ENCODE measurements at places on chromosomes 3 and 15. TPM values are rescaled to one million over a fixed set of nuclear protein-coding genes. Genes with fewer than 3 reads are reported as not detected.

Gene RCCD1
- total RNA-seq, result 9.3 TPM

Gene C3orf85
- not detected for total RNA-seq

Gene CFAP92
- not detected for total RNA-seq

Gene NTRK3
- total RNA-seq, result 3.2 TPM

Gene PARP9
- total RNA-seq, result 10.0 TPM

Gene GOLGA6B
- not detected for total RNA-seq

Gene CKMT1A
- total RNA-seq, result not detected

Gene NDUFB4
- 570 TPM for total RNA-seq

Gene STRA6
- not detected for total RNA-seq

Gene NAA50
- 77.5 TPM for total RNA-seq

Gene PLCH1
- 1.3 TPM for total RNA-seq

Gene FBXW12
- total RNA-seq, result not detected

Gene GABRB3
- total RNA-seq, result 1.6 TPM

Gene STAB1
- 74.7 TPM for total RNA-seq

Gene LRRIQ4
- not detected for total RNA-seq

Gene GPX1
- 117 TPM for total RNA-seq

Gene SLC9C1
- total RNA-seq, result 1.7 TPM

Gene ITPKA
- total RNA-seq, result 2.6 TPM

Gene ADAMTS7
- total RNA-seq, result 31.0 TPM

Gene PPP1R14D
- not detected for total RNA-seq

Gene C3orf70
- 1.5 TPM for total RNA-seq

Gene GOLGA6L7
- total RNA-seq, result not detected

Gene GXYLT2
- total RNA-seq, result 10.2 TPM

Gene NR1I2
- 0.11 TPM for total RNA-seq

Gene SLC38A3
- 10.6 TPM for total RNA-seq

Gene AQR
- total RNA-seq, result 8.3 TPM
